ENCODE measurements at places on chromosomes 7 and 10. TPM values are rescaled to one million over a fixed set of nuclear protein-coding genes. Genes with fewer than 3 reads are reported as not detected.

Gene PRSS2
- 0.39 TPM for total RNA-seq

Gene NPC1L1
- not detected for total RNA-seq

Gene CASP7
- total RNA-seq, result 10.2 TPM

Gene PROSER2
- total RNA-seq, result 5.9 TPM

Gene CHCHD1
- 14.9 TPM for total RNA-seq

Gene ABCF2
- total RNA-seq, result 41.9 TPM

Gene TMEM213
- not detected for total RNA-seq

Gene PUS7
- 7.1 TPM for total RNA-seq
